ENCODE measurements at places on chromosomes 3 and 15. TPM values are rescaled to one million over a fixed set of nuclear protein-coding genes. Genes with fewer than 3 reads are reported as not detected.

TMCO5A gene
- not detected for total RNA-seq

CSPG4 gene
- total RNA-seq, result 0.12 TPM

SPINK8 gene
- total RNA-seq, result not detected

HIGD1A gene
- total RNA-seq, result 74.1 TPM

QTRT2 gene
- 20.0 TPM for total RNA-seq

ACTC1 gene
- 0.16 TPM for total RNA-seq

TM6SF1 gene
- total RNA-seq, result 0.07 TPM

TLR9 gene
- total RNA-seq, result 0.02 TPM
